Lung microvascular endothelial cell (primary cell): ENCODE measurements at places on chromosomes 12 and 14. TPM values are rescaled to one million over a fixed set of nuclear protein-coding genes. Genes with fewer than 3 reads are reported as not detected.

GRCh38 chr14:64944041-64944440 is 1.5 kb upstream of the GPX2 start:
- DNase-seq: no peak

DNA sequence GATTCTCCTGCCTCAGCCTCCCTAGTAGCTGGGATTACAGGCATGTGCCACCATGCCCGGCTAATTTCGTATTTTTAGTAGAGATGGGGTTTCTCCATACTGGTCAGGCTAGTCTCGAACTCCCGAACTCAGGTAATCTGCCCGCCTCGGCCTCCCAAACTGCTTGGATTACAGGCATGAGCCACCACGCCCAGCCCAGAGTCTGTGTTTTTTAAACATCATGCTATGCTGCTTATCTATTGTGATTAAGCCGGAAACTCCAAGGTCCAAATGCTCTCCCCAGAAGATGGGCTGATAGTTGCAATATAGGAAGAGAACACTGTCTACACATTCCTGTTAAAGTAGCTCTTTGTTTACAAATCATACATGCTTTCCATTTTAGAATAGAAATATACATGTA is 30.5 kb upstream of the MAX start:
- no peak for DNase-seq

DNA sequence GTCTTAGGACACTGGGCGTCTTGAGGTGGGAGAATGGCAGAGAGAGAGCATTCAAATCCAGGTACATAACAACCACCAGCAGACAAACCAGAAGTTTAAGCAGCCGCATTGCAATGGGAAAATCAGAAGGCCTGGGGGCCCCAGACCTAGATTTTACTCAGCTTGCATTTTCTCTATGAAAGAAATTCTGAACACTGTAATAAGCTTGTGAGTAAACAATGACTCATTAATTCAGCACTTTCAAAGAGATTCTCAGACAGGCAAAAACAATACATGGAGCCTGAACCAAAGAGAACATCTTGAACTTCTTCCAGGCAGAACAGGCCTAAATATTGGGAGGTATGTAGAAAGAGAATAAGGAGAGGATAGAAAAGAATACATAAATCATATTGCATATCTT is 69.8 kb upstream of the IFNG-AS1 start:
- DNase-seq: no peak

GRCh38 chr14:102341566-102341965 is 21.1 kb downstream of the CINP start:
- DNase-seq: no peak

DNA sequence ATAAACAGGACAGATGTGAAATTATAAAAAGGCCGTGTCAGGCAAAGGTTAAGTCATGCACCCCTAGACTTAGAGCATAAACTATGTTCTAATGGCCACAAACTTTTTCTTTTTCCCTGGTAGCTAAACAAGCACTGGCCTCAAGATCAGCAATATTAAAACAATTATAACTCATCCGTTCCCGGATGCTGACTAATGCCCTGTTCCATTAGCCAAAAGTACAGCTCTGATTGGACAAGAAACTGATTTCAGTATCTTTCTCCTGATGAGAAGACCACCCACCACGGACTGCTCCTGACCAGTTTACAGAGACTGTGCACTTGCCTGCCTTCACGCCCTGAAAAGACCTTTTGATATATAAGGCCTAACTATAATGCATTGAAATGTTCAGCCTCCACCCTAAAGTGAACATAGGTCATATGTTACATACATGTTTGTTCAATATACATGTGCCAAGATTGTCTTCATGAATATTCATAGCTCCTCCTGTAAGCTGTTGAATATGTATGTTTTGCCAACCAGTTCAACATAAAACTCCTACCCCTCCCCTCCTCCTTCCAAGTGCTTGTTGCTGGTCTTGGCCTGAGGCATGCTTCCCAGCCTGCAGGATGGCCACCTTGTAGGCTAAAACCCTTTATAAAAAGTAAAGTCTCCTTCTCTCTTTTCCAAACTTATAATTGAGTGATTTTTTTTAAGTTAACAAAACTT is 162.0 kb downstream of the IPO8 start:
- no peak for DNase-seq

- DNase-seq: no peak
Measured at GRCh38 chr12:93638954-93639353, 38.2 kb upstream of the CRADD start.

NTF3 gene
- under 0.01 and 0.20 TPM in 2 replicates for total RNA-seq

MSRB3 gene
- total RNA-seq: 33.8 and 44.2 TPM in 2 replicates

SINHCAF gene
- 37.5 and 47.6 TPM in 2 replicates for total RNA-seq

FAM90A1 gene
- under 0.01 TPM in 1 of 2 replicates, not detected in the other for total RNA-seq
